ENCODE measurements at places on chromosomes 16 and 17.
A peak's percentile ranks its signal among the peaks of the same experiment; 100 is the strongest.

DNA sequence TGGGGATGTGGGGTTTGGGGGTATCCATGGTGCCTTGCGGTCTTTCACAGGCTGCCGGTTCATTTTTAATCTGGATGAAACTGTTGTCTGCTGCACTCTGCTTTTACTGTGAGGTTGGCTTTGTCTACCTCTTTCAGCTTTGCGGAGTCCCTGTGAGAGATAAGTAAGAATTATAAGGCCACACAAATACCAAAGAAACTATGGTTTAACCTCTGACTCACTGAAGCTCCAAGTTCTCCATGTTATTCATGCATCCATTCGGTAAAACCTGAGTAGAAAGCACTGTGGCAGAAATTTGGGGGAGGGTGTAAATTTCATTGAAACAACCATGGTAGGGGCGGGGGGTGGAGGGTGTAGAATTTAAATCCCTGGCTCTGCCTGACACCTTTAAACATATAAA, 30.5 kb downstream of the KIAA0753 start:
- no peak for DNase-seq

DNA sequence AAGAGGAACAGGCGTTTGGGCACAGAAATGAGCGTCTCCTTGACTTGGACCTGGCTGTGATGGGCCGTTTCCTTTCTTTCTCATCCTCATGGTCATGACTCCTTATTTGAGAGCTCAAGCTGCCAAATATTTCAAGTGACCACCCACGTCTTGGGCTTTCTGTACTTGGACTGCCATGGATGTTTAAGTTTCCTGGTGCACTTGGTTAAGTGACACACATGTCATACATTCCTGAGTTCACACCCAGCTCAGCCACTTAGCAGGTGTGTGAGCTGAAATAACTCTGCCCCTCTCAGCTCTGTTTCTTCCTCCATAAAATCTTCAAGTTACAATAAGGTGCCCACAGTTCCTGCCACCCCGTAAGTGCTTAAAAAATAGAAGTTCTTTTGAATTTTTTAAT, 114.5 kb downstream of the CLEC16A start:
- no peak for DNase-seq

DNA sequence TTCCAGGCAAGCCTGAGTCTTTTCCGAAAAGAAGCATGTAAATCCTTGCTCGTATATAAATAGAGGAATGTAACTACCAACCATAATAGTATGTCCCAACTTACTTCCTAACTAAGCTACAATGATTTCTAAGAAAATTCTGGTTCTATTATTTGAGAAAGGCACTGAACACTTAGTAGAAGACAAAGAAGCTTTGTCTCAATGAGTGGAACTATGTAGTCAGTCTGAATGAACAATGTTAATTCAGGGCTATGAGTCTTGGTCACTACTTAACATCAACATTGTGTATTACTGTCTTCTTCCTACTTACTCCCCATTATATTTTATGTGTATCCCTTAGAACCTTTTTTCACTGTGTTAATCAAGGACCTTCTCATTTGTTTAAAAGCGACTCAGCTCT, 206.0 kb downstream of the CYB561 start:
- no peak for DNase-seq

DNA sequence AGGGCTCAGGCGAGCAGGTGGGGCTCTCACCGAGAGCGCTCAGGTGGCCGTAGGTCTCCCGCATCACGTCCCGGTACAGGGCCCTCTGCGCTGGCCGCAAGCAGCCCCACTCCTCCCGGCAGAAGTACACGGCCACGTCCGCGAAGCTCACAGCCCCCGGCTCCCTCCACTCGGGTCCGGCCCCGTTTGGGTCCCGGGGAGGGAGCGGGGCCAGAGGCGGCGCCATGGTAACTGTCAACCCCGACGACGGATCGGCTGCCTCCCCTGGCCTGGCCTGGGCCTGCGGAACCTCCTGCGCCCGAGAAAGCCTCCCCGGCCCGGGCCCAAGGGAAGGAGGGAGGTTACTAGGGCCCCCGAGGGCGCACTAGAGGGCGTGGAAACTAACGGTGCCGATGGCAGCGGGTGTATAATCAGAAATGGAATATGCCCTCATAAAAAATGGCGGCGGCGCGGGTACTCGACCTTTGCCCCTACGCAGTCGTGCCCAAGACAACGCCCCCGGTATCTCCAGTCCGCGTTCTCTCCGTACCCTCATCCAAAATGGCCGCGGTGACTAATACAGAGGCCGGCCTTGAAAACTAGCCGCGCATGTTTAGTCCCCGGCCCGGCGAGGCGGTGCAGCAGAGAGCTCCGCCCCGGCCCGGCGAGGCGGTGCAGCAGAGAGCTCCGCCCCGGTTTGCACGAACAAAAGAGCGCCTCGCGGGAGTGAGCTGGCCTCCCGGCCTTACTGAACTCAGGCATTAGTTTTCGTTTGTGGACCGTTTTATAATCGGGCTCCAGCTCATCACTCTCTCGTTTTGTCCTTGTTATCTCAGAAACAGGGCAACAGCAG, at the start of gene ZNF764:
Gene ZNF764 (minus strand): TSS at position 418 of the 832 bp plus-strand sequence. CDS start 192 bp downstream, at position 226.
- peak; percentile 90 for DNase-seq

- no peak for DNase-seq
Measured at GRCh38 chr16:11698271-11698689, 30.0 kb downstream of the SNN start.

Measured in T-cell (primary cell).